Activated CD8-positive, alpha-beta memory T cell treated with anti-CD3 and anti-CD28 coated beads, Interleukin-2, amount 50 U/mL, for 48 hours (primary cell): ENCODE measurements at places on chromosomes 12 and 14.

- DNase-seq = peak; percentile 96
Measured at GRCh38 chr14:77028384-77029231, at the start of gene IRF2BPL. Gene IRF2BPL (minus strand): TSS chr14:77028708. CDS start chr14:77027792, 916 bp downstream.

DNA sequence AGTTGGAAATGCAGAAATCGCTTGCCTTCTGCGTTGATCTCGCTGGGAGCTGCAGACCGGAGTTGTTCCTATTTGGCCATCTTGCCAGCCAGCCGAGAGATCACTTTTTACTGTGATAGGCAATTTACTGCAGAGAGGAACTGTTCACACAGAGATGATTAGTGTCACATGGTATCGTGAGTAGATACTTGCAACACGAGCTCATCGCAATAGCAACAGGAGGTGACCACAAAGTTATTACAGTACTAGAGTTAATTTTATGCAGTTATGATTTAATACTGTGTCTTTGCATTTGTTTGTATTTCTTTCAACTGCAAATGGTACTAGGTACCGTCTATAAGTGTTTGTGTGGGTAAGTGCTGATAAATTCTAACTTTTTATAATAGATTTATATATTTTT, 27.8 kb downstream of the NOPCHAP1 start:
- no peak for DNase-seq

DNA sequence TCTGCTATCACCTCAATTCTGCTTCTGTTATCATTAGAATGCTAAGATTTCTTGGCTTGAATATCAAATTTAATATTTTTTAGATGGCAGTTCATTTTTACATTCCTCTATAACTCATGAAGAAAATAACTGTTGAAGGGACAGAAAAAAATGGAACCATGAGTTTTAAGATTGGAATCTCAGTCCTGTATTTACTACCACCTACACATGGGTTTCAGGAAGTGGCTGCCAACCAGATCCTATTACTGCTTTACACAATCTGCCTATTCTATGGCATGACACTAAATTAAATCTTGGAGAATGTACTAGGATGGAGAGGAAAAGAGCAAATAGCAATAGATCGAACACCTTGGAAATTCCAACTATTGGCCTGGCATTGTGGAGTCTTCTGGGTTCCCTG, 140.8 kb downstream of the DUSP6 start:
- no peak for DNase-seq

GRCh38 chr14:54815515-54815914, 87.1 kb downstream of the GCH1 start:
- no peak for DNase-seq
